ENCODE measurements at places on chromosomes 1 and 21.

DNA sequence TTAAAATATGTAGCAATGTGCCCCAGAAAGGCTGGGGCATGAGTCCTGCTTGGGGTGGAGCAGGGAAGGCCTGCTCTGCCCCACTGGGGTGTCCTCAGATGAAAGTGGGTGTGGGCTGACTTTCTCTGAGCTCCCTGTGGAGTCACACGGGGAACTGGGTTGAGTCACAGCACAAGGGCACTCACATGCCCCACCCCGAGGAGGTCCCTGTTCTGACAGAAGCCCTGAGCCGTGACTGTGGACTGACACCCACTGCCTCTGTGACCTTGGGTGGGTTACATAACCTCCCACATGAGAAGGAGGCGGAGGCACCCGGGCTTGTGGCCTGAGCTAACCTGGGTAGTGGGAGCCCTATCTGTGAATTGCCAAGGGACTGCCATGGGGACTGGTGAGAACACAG lies 52.5 kb upstream of the TINAGL1 start:
- no peak for DNase-seq

GRCh38 chr1:5896706-5897660 lies 95.2 kb downstream of the NPHP4 start:
- DNase-seq = no peak

GRCh38 chr21:27149034-27149433 lies 182.1 kb upstream of the ADAMTS5 start:
- DNase-seq = no peak

DNA sequence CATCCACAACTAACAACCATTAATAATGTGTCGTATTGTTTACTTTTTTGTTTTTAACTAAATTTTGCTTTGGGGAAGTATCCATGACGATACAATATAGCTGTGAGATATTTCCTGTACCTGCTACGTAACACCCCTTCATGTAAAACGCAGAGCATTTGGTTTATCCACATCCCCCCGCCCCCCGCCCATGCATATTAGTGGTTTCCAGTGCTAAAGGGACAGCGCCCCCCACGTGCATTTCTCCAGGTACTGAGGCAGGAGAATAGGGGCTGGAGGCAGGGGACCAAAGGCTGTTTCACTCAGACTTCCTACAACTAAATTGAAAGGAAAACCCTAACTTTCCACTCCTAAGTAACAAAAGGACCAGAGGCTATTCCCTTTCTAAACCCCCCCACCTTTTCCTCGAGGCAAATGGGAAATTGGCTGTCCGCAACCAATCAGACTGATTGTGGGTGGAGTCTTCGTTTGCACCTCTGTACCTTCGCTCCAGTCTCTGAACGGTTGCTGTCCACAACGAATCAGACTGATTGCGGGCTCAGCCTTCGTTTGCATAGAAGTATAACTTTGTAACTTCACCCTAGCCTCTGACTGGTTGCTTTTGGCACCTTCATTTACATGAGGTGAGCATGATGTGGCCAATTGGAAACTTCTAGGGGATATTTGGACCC lies 12.2 kb upstream of the RIPK4 start:
- no peak for DNase-seq

DNA sequence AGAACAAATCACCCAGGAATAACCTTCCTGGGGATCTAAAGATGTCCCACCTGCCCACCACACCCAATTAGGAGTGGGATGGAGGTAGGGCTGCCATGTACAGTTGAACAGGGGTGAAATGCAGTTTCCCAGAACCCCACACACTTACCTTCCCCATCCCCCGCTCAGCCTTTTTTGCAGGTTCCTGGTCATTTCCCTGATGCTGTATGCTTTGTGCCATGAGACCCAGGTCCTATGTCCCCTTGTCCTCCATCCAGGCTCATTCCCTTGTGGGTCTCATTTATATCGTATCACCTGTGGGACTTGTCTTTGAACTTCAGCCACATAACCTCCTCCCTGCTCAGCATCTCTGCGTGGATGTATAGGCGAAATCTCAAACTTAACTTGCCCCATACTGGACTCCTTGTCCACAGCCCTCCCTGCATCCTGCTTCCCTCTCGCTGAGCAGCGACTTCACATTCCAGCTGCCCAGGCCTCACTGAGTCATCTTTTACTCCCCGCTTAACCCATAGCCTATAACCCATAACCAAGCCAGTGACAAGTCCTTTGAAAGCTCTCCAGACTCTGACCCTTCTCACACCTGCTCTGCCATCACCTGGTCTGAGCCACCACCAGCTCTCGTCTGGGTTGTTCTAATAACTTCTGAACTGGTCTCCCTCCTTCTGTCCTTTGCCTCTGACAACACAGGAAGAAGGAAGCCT lies 4.7 kb downstream of the LDLRAD2 start:
- DNase-seq = no peak

DNA sequence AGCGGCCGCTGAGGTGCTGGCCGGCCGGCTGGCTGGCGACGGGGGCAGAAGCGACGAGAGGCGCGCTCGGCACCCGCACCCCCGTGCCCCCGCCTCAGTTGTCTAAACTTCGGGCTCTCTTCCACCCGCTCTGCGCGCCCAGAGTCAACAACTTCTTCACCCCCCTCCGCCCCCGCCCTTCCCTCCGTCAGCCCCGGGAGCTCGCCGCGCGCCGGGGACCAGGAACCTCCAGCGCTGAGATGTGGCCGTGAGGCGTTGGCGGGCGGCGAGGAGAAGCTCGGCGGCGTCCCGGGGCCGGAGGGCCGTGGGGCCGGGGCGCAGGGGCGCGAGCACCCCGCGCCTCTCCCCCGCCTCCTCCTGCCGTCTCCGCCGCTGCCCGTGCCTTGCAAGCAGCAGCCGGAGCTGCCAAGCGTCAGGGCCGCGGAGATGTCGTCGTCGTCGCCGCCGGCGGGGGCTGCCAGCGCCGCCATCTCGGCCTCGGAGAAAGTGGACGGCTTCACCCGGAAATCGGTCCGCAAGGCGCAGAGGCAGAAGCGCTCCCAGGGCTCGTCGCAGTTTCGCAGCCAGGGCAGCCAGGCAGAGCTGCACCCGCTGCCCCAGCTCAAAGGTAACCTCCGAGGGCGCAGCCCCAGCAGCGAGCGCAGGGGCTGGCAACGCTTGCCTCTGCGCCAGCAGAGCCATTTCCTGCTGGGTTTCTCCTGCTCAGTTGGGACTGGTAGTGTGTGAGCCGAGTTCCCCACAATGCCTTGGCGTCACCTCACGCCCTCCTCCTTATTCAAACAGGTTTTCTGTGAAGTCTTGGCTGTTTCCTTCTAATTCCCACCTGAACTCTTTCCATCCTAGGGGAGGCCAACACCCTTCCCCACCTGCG lies 710 bp downstream of the PPP2R5A start:
- peak; percentile 48 for DNase-seq

Measured in stimulated activated CD4-positive, alpha-beta T cell treated with anti-CD3 and anti-CD28 coated beads, Interleukin-15, amount 100 ng/mL, for 1 hour (primary cell).